Activated naive CD8-positive, alpha-beta T cell treated with anti-CD3 and anti-CD28 coated beads for 36 hours (primary cell): ENCODE measurements at places on chromosomes 11 and 22. TPM values are rescaled to one million over a fixed set of nuclear protein-coding genes. Genes with fewer than 3 reads are reported as not detected.

OR10A3 gene
- not detected for total RNA-seq

OAF gene
- 3.0 TPM for total RNA-seq

OR5T2 gene
- total RNA-seq: not detected

DNAJB7 gene
- not detected for total RNA-seq

OR8J1 gene
- not detected for total RNA-seq

CRYBA4 gene
- not detected for total RNA-seq

PRG3 gene
- total RNA-seq: not detected

NOX4 gene
- total RNA-seq: not detected

GCAT gene
- total RNA-seq: 12.9 TPM

DEFB131B gene
- not detected for total RNA-seq

LRRC75B gene
- 0.91 TPM for total RNA-seq

METTL15 gene
- 17.2 TPM for total RNA-seq

CECR2 gene
- total RNA-seq: 0.10 TPM
